Progenitor cell of endocrine pancreas (in vitro differentiated cells): ENCODE measurements at places on chromosomes 3 and 15.

DNA sequence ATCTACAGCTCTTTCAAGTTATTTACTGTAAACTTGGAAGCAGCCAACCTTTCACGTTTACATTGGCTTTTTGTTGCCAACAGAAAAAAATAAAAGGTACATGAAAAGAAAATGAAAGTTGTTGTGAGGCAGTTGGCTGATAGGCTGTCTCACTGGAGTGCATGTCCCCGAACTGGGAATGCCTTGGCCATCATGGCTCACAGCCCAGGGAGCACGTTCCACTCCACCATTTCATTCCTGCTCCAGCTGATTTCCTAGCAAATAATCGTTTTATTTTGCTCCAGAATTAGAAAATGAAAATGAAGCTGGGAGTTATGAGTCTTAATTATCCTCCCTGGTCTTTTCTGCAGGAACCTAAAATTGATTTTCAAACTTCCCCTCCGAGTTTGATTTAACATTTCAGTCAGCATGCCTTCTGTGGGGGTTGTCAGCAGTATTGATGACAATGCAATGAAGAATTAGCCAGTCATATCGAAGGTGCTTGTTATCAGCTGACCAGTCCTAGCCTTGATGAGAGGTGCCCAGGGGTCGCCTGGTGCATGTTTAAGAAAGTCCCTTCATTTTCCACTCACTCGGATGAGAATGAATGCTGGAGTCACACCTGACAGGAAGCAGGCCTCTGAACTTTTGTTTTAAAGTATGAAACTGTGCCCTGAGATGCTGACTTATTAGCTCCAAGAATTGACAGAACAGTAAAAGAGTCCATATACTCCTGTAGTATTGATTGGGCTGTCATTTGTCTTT is 293.7 kb upstream of the TRIM42 start:
- DNase-seq, result no peak

- no peak for DNase-seq
Observed at GRCh38 chr3:133018921-133019320, 19.3 kb upstream of the TMEM108 start.

DNA sequence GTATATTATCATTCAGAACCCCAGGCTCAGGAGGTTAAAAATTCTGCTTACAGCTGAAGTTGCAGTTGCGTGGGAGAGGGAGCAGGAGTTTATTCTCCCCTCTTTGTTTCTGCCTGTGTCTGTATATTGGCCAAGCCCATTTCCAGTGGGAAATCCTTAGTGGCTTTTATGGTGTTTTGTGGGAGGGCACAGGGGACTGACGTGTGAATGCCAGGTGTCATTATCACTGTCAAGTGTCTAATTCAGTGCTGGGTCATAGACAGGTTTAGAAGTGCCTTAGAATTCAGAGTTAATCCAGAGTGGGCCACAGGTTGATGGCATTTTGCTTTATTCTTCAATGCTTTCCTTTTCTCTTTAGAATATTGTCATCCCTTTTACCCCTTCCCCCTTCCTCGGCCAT is 33.4 kb downstream of the SLCO3A1 start:
- DNase-seq, result no peak

DNA sequence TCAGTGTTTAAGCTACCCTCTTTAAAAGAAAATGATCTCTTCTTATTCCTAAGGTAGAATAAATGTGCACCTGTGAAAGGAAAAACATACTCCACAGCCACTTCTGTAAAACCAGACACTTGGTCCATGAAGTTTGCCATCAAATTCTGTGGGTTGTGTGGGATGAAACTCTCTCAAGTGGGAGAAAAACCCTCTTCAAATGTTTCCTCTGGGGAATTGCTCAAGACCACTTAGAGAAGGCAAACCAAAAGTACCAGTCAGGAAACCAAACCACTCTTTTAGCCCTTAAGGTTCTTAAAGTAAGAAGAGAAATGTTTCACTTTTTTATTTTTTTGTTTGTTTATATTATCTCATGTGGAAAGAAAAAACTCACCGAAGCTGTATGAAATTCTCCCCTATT is 1.2 kb downstream of the COL8A1 start:
- DNase-seq, result no peak

GRCh38 chr3:15159501-15160136 is 46.4 kb upstream of the CAPN7 start:
- no peak for DNase-seq

- no peak for DNase-seq
Observed at GRCh38 chr15:66830358-66830757, 128.3 kb downstream of the SMAD6 start.
